ENCODE measurements at places on chromosomes 3 and 15.

DNA sequence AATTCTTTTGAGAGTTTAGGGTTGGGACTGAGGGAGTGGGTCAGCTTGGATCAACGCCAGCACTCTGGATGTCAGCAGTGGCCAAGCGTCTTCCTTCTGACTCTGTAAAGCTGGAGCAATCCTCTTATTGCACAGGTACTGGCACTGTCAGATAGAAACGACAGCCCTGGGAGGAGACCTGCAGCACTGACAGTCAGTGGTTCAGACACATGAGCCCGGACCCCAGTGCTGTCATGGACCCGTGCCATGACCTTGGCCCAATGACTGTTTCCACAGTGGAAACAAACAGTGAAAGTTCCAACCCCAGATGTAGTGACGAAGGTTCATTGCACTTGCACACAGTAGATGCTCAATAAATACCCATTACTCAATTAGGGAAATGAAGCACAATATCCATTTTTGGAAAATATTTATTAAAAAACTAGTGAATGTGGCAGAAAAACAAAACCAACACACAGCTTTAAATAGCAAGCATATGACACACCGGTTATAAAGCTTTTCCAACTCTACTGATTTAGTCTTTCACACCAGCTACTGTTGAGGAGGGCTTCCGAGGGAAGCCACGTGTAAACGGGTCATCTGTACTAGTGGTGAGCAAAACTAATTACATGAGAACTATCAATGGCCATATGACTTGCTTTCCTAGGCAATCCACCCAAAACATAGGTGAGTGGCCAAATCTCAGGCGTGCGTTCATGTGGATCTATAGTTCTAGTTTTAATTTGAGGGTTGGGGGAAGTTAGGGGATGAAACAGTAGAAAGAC is 22.1 kb downstream of the SIAH2 start:
- DNase-seq = no peak

GRCh38 chr3:100114413-100115030 is at the start of gene FILIP1L:
Gene FILIP1L, minus strand, starts transcription at chr3:100114501.
- DNase-seq = no peak

- no peak for DNase-seq
These were observed 94.4 kb upstream of the NR2E3 start for GRCh38 chr15:71715914-71716313.

DNA sequence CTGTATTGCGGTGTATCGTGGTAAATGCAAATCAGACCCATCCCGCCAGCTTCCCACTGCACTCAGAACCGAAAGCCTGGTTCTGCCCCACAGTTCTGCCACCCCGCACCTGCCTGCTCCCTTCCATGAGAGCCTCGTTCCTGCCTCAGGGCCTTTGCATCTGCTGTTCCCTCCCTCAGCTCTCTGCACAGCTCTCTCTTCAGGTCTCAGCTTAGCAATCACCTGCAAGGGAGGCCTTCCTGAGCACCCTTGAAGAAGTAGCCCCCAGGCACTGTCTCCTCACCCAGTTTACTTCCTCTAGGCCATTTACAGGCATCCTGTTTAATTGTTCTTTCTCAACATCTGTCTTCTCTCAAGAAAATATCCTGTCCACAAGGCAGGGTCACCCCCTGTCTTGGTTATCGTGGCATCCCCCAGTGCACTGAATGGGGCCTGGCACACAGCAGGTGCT is 13.3 kb upstream of the IQSEC1 start:
- no peak for DNase-seq

DNA sequence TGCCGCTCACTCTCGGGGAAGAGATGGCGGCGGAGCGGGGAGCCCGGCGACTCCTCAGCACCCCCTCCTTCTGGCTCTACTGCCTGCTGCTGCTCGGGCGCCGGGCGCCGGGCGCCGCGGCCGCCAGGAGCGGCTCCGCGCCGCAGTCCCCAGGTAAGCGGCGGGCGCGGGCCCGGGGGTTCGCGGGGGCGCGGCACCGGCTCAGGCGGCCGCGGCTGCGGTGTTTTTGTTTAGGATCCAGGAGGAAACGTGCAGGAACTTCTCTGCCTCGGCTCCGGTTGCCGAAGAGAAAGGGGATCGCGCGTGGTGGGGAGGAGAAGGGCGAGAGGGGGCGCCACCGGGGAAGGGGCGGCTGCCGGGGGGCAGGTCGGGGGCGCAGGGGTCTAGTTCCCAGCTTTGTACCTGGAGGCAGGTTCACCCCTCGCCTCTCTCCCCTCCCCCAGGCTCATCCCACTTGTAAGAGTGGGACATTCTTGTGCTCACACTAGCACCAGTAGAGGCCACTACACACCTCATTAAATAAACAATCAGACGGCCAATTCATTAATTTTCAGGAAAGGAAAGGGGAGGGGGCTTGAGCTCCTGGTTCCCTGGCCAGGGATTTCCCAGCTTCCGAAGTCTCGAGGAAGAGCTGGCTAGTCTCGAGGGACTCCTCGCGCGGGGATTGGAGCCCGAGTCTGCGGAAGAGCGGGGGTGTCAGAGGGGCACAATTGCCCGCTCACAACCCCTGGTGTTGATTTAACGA is 562 bp downstream of the NEO1 start:
- peak; percentile 18 for DNase-seq

DNA sequence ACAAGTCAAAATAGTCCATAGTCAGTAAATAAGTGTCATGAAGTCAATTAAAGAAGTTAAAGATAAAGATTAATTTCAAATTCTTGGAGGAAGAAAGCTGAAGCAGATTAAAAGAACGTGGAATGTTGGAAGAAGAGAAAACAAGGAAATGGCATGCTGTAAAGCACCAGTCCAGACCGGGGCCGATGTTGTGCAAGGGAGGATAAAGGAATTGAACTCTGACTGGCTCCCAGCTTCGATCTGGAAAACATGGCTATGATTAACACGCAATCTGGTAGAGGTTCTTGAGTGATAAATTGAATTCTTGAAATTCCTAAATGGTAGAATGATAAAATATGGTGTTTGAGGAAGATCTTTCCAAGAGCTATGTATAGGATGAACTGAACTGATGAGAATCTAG is 194.4 kb downstream of the MEIS2 start:
- DNase-seq = no peak

DNA sequence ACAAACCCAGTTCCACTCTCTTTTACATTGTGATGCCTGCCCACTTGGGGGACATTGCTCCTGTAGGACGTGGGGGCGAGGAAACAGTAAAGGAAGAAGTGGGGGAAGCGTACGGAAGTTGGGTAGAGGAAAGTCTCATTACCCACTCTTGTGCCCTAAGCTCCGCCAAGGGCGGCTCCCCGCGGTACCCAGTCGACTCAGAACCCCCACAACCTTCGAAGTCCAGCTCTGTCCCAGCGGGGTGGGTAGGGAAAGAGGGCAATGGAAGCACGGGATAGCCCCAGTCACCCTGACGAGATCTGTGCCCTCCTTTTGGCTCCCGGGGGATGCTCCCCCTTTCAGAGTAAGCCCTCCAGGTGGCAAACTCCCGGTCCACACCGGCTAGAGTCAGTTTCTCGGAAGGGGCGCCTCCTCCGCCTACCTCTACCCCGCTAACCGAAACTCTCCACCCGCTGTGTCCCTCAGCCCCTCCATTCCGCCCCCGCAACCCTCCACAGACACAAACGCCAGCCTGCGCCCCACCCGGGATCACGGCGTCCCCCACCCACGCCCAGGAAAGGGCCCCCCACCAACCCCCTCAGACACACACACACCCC is 527 bp downstream of the CSNK1G1 start:
- peak; percentile 70 for DNase-seq

DNA sequence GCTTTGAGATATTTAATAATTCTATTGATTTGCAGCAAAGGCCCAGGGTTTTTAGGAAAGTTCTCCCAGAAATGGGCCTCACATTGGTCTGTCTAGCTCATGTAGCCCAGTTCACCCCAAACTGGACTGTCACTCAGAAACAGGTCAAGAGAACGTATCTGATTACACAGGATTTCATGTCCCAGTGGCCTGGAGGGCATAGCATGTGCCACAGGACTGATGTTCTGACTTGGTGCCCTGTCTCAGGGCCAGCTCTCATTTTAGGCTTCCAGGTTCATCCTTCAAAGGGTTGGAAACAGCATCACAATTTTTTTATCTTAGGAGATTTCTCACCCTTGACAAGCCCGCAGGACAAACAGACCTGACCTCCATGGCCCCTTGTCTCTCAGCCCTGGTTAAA is 398.4 kb upstream of the AZI2 start:
- no peak for DNase-seq

GRCh38 chr3:151864423-151865101 is 8.9 kb upstream of the SUCNR1 start:
- no peak for DNase-seq

DNA sequence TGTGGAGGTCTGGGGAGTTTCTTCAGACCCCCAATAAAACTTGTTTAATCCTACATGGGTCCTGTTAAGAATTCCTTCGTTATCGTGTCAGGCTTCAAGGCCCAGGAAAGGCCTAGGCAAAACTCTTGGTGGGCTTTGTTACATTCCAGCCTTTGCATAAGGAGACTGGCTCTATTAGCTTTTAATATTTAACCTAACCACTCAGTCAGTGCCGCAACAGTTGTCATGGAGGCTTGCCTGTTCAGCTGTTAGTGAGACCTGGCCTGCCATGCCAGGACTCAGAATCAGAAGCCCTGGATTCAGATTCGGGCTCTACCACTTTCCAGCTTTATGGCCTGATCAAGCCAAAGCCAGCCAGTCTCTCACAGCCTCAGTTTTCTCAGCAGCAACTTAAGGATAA is 19.6 kb downstream of the EIF1B start:
- no peak for DNase-seq

DNA sequence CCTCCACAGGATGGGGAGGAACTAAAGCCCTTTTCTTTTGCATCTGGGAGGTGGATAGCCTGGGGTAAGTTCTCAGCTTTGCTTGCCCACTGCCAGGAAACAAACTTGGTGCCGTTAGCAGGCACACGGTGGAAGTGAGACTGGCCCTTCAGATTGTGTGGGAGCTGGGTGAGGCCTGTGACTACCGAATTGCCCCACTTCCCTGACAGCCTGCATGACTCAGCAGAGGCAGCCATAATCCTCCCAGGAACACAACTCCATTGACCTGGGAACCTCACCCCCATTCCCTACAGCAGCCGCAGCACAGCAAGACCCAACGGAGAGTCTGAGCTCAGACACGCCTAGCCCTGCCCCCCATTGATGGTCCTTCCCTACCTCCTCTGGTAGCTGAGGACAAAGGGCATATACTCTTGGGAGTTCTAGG is 282.6 kb downstream of the KLF13 start:
- DNase-seq = no peak
